H1 (cell line): ENCODE measurements at places on chromosomes 3 and 15. TPM values are rescaled to one million over a fixed set of nuclear protein-coding genes. Genes with fewer than 3 reads are reported as not detected.

Gene TMEM40
- not detected in 2 replicates for total RNA-seq

Gene TRMT10C
- 49.4 and 55.9 TPM in 2 replicates for total RNA-seq

Gene ARPC4
- 153 and 154 TPM in 2 replicates for total RNA-seq

Gene PLA2G4D
- 0.07 and 0.33 TPM in 2 replicates for total RNA-seq

Gene ALDH1L1
- 1.6 TPM in 2 replicates for total RNA-seq

Gene NR2E3
- 0.40 and 0.56 TPM in 2 replicates for total RNA-seq

Gene DNAJC17
- 39.5 and 43.8 TPM in 2 replicates for total RNA-seq

Gene SIDT1
- not detected in 2 replicates for total RNA-seq

Gene TRAT1
- not detected in 2 replicates for total RNA-seq

Gene TSC22D2
- 25.8 and 27.6 TPM in 2 replicates for total RNA-seq

Gene SCAANT1
- not detected in 2 replicates for total RNA-seq

Gene HTR3E
- total RNA-seq: not detected in 2 replicates

Gene PLIN1
- total RNA-seq: 0.11 TPM in 1 of 2 replicates, not detected in the other

Gene HIGD1A
- 94.7 and 95.4 TPM in 2 replicates for total RNA-seq

Gene LRRC2
- 6.4 and 7.3 TPM in 2 replicates for total RNA-seq

Gene GPR87
- not detected in 2 replicates for total RNA-seq

Gene FSTL1
- 502 and 516 TPM in 2 replicates for total RNA-seq

Gene CLRN1
- 0.35 and 0.59 TPM in 2 replicates for total RNA-seq

Gene SLC24A5
- not detected in 2 replicates for total RNA-seq

Gene ONECUT1
- 6.1 and 6.4 TPM in 2 replicates for total RNA-seq

Gene SNX4
- 21.7 and 23.1 TPM in 2 replicates for total RNA-seq

Gene SCG3
- total RNA-seq: 42.4 and 45.9 TPM in 2 replicates

Gene C3orf22
- not detected in 2 replicates for total RNA-seq

Gene DOCK3
- total RNA-seq: 4.6 and 5.0 TPM in 2 replicates

Gene SEMA3B
- total RNA-seq: 4.7 and 4.8 TPM in 2 replicates

Gene EPHA6
- 2.8 and 3.2 TPM in 2 replicates for total RNA-seq

Gene EFHB
- 0.98 and 1.3 TPM in 2 replicates for total RNA-seq

Gene BFSP2
- total RNA-seq: not detected in 2 replicates

Gene RTP1
- 3.0 and 3.2 TPM in 2 replicates for total RNA-seq

Gene CHRM5
- not detected in 2 replicates for total RNA-seq

Gene TMC3
- total RNA-seq: not detected in 2 replicates

Gene ZNF717
- total RNA-seq: not detected in 2 replicates

Gene ZNF80
- not detected in 2 replicates for total RNA-seq

Gene MINAR1
- 0.59 and 0.67 TPM in 2 replicates for total RNA-seq

Gene MCTP2
- total RNA-seq: 3.2 and 3.4 TPM in 2 replicates

Gene HYPK
- total RNA-seq: 9.9 and 17.6 TPM in 2 replicates

Gene CFAP91
- total RNA-seq: 3.8 and 5.4 TPM in 2 replicates

Gene GOLGA8K
- total RNA-seq: 0.48 and 1.3 TPM in 2 replicates

Gene GOLGA6L10
- 3.7 and 4.0 TPM in 2 replicates for total RNA-seq

Gene GOLGA6D
- 0.69 and 0.73 TPM in 2 replicates for total RNA-seq

Gene OR5K2
- total RNA-seq: not detected in 2 replicates

Gene MAP6D1
- total RNA-seq: 4.1 and 5.2 TPM in 2 replicates

Gene GUCA1C
- total RNA-seq: not detected in 2 replicates

Gene FSIP1
- total RNA-seq: 0.88 and 1.3 TPM in 2 replicates

Gene GCSAM
- total RNA-seq: not detected in 2 replicates

Gene TTLL3
- total RNA-seq: 4.3 and 5.9 TPM in 2 replicates

Gene ATP13A5
- total RNA-seq: not detected in 2 replicates

Gene CCDC54
- not detected in 2 replicates for total RNA-seq
